ENCODE measurements at places on chromosomes 1 and 21. TPM values are rescaled to one million over a fixed set of nuclear protein-coding genes. Genes with fewer than 3 reads are reported as not detected.

- DNase-seq = no peak
Measured at GRCh38 chr1:67847466-67847865, 14.2 kb upstream of the GNG12 start.

Gene RUNX3
- total RNA-seq = 39.5 TPM

DNA sequence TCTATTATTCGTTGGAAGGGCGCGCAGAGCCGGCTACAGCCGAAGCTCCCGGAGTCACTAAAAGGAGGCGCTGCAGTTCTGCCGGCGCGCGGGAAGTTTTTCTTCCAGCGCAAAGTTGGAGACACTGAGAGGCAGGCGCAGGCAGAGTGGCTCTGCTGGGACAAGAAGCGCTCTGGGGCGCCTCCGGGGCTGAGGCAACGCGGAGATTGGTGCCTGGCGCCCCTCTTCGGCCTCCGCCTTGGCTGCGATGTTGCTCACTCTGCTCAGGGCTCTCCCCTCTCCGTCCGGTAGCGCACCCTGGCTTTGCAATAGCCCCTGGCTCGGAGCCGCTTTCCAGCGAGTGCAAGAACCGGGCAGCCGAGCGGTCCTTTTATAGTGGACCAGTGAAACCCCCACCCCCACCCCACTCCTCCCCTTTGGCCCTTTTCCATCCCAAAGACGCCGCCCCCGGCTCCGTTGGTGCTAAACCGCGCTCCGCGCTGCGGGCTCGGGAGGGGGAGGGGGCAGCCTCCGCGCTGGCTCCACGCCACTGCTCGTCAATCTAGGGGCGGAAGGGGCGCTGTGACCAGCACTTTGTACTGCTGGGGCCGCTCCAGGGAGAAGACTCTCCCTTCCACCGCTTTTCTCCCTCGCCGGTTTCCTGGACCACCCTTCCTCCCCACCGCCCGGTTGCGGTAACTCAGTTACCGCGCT, at the start of gene ADAMTS1:
ADAMTS1 (minus strand) TSS at position 344 of the 693 bp plus-strand sequence. CDS start 455 bp downstream, outside the sequence.
- no peak for DNase-seq

DNA sequence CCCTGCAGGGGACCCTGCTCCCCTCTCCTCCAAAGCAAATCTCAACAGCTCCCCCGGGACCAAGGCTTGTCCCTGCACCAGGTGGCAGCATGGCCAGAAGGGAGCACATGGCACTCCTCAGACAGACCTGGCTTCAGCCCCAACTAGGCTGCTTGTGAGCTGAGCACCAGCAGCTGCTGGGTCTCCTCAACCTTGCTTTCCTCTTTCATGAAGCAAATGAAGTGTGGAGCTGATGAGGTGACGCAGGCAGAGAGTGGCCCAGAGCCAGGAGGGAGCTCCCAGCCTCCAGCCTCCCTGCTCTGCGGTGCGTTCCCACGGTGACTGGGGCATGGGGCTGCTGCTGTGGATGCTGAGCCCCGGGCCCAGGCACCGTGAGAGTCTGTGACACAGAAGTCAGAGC, 34.0 kb downstream of the MEGF6 start:
- DNase-seq = no peak

Gene S100A8
- total RNA-seq = not detected

- no peak for DNase-seq
Measured at GRCh38 chr21:16588433-16588860, 858.7 kb downstream of the USP25 start.

- DNase-seq = peak; percentile 92
Measured at GRCh38 chr1:155135415-155136028, at the start of gene SLC50A1. Gene SLC50A1 (plus strand): TSS chr1:155135852. CDS start chr1:155135912, 60 bp downstream.

Gene LENEP
- total RNA-seq = 1.5 TPM

- DNase-seq = no peak
Measured at GRCh38 chr1:165375623-165376022, 19.1 kb upstream of the LMX1A start.

Gene SHE
- total RNA-seq = not detected

GRCh38 chr21:24255591-24255990, 1351.7 kb downstream of the MRPL39 start:
- no peak for DNase-seq
